ENCODE measurements at places on chromosomes 6 and 20. TPM values are rescaled to one million over a fixed set of nuclear protein-coding genes. Genes with fewer than 3 reads are reported as not detected.
A peak's percentile ranks its signal among the peaks of the same experiment; 100 is the strongest.

DEK gene
- polyA plus RNA-seq: 121 TPM

PPDPF gene
- 305 TPM for polyA plus RNA-seq

CAGE1 gene
- polyA plus RNA-seq: not detected

SLC22A3 gene
- 11.2 TPM for polyA plus RNA-seq

ENPP3 gene
- polyA plus RNA-seq: 0.16 TPM

HSPA12B gene
- 20.8 TPM for polyA plus RNA-seq

DNA sequence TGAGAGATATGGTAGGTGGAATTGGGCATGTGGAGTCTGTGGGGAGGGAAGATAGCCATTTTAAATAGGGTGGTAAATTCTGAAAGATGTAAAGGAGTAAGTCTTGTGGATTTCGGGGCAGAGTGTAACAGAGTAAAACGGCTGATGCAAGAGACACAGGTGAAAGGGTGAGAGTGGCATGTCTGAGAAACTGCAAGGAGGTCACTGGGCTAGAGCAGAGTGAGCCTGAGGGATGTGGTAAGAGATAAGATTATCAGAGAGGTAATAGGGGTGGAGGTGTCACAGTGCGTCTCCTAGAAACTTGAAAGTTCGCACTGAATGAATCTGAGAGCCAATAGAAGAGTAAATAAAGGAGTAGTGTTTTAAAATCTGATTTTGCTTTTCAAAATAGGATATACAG, 308.1 kb downstream of the EPM2A start:
- DNase-seq: no peak

DNA sequence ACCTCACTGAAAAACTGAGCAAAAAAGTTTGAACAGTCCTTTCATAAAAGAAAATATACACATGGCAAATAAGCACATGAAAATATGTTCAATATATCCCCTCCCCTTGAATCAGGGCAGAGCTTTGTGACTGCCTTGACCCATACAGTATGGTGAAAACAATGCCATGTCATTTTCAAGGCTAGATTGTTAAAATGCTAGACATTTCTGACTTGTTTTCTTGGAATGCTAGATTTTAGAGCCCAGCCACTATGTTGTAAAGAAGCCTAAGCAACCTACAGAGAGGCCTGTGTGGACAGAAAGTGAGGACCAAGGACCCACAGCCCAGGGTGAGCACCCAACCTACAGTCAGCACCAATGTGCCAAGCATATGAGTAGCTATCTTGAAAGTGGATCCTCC, 17.1 kb upstream of the ASF1A start:
- no peak for DNase-seq

- DNase-seq: no peak
Measured at GRCh38 chr20:24117383-24117782, 128.8 kb upstream of the GGTLC1 start.

DNA sequence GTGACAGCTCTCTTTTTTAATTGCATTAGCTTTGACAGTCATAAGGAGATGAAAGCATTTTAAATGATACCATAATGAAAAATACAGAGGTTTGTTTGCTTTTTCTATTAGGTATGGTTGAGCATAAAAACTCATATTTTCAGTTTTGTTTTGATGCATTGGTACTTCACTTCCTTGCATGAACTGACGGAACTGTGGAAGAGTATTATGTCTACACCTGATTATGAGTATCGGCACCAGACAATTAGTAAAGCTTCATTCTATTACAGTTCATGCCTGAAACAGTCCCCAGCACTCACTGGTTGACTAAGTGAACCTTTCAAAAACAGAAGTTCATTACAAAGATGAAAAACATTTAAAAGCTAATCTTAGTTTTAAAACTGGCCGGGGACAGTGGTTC, 593.0 kb downstream of the GRIK2 start:
- no peak for DNase-seq

DNA sequence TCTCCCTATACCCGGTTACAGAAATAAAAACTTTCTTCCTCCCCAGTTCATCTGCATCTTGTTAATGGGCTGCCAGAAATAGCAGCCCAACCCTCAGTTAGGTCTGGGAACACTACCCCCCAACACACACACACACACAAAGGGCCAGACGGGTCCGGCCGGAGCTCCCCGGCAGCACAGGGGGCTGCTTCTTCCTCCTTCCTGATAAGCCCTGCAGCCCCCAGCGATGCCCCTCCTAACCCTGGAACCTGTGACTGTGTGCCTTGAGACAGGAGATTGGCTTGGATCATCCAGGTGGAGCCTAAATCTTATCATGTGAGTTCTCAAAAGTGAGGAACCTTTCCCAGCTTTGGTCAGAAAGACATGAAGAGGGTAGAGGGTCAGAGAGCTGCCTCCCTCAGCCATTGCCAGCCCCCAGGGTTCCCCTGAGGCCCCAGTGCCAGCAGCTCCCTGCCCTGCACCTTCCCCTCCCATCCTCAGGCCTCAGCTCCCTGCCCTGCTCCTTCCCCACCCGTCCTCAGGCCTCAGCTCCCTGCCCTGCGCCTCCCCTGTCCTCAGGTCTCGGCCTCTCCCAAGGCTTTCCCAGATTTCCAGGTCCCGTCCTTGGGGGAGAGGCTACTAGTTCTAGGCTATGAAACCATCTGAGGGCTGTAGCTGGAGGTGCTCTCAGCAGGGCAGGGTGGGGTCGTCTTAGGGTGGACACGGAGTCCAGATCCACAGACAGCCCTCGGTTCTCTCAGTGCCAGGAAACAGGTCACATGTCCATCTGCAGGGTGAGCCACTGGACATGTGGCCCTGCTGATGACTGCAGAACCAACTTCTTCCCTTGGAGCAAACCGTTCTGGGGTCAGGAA, 34.5 kb upstream of the CST7 start:
- no peak for DNase-seq

- DNase-seq: no peak
Measured at GRCh38 chr6:95318137-95318536, 259.2 kb upstream of the MANEA start.

DNA sequence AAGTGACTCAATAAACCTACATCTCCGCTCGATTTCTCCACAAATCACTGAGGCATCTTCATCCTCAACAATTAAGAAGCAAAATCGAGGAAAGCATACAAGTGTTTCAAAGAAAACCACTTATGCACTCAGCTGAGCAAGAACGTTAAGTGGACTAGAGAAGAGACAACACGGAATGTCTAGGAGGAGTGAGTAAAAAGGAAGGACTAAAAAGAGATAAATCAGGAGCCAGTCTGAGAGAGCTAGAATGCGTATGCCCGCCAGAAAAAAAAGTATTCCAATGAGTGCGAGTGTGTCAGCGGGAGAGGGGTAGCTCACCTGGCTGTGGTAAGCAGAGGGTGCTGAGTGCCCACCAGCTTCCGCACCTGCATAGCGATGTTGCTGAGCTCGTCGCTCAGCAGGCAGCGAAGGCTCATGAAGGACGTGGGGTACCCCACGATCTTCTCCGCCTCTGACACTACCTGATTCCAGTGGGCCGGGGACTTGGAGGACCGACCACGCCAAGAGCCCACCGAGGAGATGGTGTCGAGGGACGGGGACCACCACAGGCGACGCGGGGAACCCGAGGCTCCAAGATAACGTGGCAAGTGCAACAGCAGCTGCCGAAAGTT, 587 bp downstream of the PDSS2 start:
- peak; percentile 39 for DNase-seq

DNA sequence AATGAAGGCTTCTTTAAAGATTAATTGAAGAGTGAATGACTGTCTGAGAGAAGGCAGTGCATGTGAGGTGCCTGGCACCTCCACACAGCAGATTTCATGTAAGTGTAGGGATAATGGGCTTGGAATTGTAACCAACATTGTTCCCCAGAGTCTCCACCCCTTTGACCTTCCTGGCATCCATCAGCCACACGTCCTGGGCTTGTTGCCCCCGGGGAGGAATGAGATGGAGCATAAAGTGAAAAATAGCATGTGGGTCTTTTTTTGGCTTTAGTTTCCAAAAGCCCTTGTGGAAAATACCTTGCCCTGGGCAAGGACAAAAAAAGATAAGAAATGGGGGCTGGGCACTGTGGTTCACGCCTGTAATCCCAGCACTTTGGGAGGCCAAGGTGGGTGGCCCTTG, 242.2 kb upstream of the ECI2 start:
- DNase-seq: no peak

DNA sequence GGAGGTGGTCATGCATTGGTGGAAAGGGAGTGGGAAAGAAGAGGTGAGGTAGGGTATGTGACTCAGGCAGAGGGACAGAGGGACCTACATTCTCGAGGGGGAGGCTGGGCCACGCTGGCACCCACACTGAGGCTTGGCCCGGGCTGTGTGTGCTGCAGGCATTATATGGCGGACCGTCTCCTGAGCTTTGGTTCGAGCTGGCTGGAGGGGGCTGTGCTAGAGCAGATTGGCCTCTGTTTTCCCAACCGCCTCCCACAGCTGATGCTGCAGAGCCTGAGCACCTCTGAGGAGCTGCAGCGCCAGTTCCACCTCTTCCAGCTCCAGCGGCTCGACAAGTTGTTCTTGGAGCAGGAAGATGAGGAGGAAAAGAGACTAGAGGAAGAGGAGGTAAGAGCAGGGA, 23.4 kb downstream of the DNPH1 start:
- no peak for DNase-seq

DNA sequence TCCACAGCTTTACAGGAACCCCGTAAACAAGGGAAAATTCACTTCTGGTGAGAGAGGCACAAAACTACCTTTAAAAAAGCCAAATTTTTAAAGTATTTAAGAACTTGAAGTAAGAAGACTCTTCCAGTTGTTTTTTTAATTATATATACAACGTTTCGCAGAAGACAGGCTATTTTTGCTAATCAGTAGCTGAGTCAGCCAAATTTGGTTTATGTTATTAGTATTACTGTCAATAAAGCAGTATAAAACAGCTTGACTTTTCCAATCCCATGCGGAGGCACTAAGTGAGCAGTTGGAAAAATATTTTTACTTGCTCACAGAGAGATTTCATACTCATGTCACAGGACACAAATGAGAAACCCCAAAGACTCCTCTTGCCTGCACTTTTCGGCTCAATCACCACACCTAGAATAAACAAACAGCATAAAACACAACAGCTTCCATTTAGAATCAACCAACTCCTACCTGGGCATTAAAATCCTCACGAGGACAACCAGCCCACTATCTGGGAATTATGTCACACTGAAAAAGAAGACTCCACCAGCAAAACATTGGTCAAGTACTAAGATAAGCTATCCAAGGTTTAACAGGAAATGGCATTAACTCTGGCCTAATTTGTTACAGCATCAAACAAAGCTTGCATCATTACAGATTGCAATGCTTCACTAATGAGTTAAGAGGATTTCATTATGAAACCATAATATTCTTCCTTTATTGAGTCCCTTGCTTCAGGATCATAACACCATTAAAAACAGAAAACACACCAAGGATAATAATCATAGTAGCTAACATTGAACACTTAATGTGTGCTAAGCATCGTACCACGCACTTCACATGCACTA, 26.3 kb downstream of the ELOVL5 start:
- DNase-seq: peak; percentile 32

DNA sequence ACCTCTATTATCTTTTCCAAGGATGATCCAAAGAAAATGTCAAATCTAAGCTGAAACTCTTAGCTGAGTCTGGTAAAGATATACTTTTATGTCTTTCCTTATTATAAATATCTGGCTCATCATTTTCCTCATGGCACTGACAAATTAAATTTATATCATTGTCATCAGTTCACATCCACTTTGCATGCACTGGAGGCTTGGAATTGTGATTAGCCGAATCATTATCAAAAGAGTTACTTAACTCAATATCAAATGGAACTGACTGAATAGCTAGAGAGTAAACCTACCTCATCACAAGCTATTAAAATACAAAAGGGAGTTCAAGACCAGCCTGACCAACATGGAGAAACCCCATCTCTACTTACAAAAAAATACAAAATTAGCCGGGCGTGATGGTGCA, 713.9 kb upstream of the MARCKS start:
- DNase-seq: no peak

- DNase-seq: no peak
Measured at GRCh38 chr6:39997101-39997635, 62.9 kb upstream of the MOCS1 start.

DNA sequence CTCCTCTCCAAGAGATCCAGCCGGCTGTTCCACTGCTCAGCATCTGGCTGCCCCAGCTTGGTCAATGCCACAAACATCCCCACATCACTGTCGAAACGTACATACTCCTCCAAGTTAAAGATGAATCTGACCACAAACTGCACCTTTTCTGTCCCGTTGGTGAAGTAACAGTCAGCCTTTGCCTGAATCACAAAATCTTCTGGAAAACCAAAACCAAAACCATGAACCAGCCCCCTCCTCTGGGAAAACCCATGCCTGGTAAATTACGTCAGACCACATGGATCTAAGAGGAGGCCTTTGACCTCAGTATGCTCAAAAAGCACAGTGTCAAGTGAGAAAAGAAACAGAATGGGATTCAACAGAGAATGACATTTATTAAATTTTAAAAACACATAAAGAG, 1.7 kb downstream of the HLA-DOB start:
- no peak for DNase-seq

GRCh38 chr6:136254851-136255466, 4.8 kb upstream of the MTFR2 start:
- DNase-seq: no peak

DNA sequence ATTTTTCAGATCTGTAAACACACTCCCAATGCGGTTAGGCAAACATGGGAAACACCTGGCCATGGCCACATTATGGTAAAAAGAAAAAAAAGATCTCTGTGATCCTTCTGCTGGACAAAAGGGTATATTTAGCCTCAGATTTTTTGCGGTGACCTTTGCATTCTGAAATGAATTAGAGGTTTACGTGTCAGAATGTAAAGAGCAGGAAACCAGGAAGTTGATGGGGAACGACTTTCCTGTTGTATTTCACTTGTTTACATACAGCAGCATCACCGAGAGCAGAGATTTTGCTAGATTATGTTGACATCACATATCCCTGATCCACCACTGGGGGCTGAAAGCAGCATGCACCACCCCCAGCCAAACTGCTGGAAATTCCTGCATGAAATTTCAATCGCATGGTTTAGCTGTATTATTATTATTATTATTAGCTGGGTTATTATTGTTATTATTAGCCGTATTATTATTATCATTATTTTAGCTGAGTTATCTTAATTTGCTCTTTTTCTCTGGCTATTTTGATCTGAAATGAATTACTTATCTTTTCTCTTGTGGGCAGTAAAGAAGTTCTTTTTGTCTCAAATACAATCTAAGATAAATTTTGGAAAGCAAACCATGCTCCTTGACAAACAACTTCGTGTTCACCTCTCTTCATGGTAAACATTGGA, 189.4 kb downstream of the ZFP64 start:
- DNase-seq: peak; percentile 17

DNA sequence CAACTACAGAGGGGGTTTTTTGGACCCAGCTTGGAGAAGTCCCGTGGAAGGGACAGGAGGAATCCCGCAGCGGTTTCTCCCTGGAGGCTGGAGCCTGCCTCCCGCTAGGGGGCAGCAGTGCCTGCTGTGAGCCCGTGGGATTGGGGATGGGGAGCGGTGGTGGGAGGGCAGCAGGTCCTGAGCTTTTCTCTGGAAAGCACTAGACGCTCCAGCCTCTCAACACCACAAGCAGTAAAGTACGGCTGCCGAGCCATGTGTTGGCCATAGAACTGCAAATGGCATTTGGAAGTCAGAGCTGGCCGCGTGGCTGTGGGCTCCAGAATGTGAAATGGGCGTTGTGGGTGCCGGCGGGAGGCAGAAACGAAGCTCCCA, 47.8 kb downstream of the GMPR start:
- DNase-seq: peak; percentile 27

GRCh38 chr6:81769824-81770223, 17.3 kb upstream of the TENT5A start:
- no peak for DNase-seq

- no peak for DNase-seq
Measured at GRCh38 chr6:73032586-73032985, 192.7 kb downstream of the KHDC1L start.

Data from muscle of leg (tissue), 16 donors.